ENCODE measurements at places on chromosomes 6 and 20. TPM values are rescaled to one million over a fixed set of nuclear protein-coding genes. Genes with fewer than 3 reads are reported as not detected.

Gene EFCAB8
- 0.70 TPM for total RNA-seq

Gene CTCFL
- total RNA-seq: not detected

Gene SNAP91
- total RNA-seq: not detected

Gene ZSCAN23
- 1.3 TPM for total RNA-seq

Gene PABPC1L
- total RNA-seq: 63.6 TPM

Gene BPIFA1
- not detected for total RNA-seq

Gene MUCL3
- not detected for total RNA-seq

Gene RNF8
- total RNA-seq: 18.1 TPM

Gene ERVFRD-1
- not detected for total RNA-seq

Gene ARHGAP40
- total RNA-seq: not detected

Gene TCF15
- 0.41 TPM for total RNA-seq

Gene C20orf204
- 14.2 TPM for total RNA-seq

Gene HLA-G
- 0.91 TPM for total RNA-seq

Gene NANP
- 9.5 TPM for total RNA-seq

Gene ENPP1
- 0.35 TPM for total RNA-seq

Gene CHRNA4
- not detected for total RNA-seq

Gene MLN
- total RNA-seq: not detected

Gene TBXT
- total RNA-seq: not detected

Gene GID8
- 47.3 TPM for total RNA-seq

Gene CDH4
- total RNA-seq: 0.09 TPM

Gene TCF21
- total RNA-seq: not detected

Gene BNIP5
- not detected for total RNA-seq

Gene MOXD1
- total RNA-seq: not detected

Gene CUTA
- total RNA-seq: 186 TPM

Gene SLC9A8
- 10.7 TPM for total RNA-seq

Gene IL17A
- total RNA-seq: 1.3 TPM

Gene KIF6
- total RNA-seq: 0.16 TPM

Gene ETV7
- 0.16 TPM for total RNA-seq

Gene WFDC12
- not detected for total RNA-seq

Gene CCDC170
- total RNA-seq: not detected

Gene HLA-DQB2
- 0.54 TPM for total RNA-seq

Gene TRAPPC3L
- not detected for total RNA-seq

Gene MLIP
- not detected for total RNA-seq

Gene WASF1
- total RNA-seq: 3.9 TPM

Gene CLPSL1
- not detected for total RNA-seq

Gene BCAS1
- total RNA-seq: not detected

Gene HSF2
- total RNA-seq: 17.7 TPM

Gene RAD21L1
- total RNA-seq: 0.25 TPM

Gene SOBP
- not detected for total RNA-seq

Gene CD2AP
- 32.6 TPM for total RNA-seq

Gene NR2E1
- total RNA-seq: not detected

Gene MRAP2
- total RNA-seq: not detected

Gene ELOVL4
- 0.61 TPM for total RNA-seq
